ENCODE measurements at places on chromosomes 7 and 10.

- DNase-seq = no peak
These were observed 1.7 kb downstream of the CCDC172 start for GRCh38 chr10:116325987-116326386.

- DNase-seq = no peak
These were observed 28.2 kb upstream of the IL6 start for GRCh38 chr7:22698767-22699166.

DNA sequence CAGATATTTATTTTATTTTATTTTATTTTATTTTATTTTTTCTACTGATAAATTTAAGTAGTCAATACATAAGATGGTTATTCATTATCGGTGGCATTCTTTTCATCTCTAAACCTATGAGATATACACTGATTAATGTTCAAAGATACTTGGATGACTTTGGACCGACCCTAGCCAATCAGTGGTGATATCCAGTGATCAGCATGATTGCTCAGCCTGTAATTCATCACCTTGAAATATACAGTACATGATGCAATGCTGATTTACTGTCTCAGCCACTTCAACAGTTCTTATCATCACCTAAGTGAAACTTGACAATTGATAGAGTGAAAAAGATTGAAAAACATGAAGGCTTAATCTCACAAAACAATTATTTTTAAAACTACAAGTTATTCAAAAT, 1651.0 kb downstream of the REEP3 start:
- DNase-seq = no peak

DNA sequence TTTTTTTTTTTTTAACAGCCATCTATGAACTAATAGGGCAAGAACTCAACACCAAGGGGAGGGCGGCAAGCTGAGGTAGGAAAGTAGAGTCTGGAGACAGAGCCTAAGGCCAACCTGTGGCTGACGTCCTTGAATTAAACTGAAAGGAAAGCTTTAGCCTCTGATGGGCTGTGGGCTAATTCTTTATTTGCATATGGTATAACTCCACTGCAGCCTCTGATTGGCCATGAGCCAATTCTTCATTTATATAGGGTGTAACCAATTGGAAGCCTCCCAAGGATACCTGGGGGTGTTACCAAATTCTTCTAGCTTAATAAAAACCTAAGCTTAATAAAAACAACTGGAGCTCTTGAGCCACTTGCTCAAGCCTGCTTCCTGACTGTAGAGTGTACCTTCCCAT, 10.3 kb downstream of the TYW1 start:
- DNase-seq = no peak

DNA sequence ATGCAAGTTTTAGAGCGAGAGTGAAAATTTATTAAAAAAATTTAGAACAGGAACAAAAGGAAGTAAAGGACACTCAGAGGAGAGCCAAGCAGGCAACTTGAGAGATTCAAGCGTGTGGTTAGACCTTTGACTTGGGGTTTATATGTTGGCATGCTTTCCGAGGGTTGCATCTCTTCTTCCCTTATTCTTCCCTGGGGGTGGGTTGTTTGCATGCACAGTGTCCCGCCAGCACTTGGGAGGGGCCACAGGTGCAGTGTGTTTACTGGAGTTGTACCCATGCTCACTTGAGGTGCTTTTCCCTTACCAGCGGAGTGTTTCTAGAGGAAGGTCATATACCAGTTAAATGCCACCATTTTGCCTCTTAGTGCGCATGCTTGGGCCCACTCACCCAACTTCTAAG, 96.3 kb downstream of the CHN2 start:
- DNase-seq = no peak

GRCh38 chr10:32189400-32190084, 133.3 kb upstream of the KIF5B start:
- DNase-seq = no peak

DNA sequence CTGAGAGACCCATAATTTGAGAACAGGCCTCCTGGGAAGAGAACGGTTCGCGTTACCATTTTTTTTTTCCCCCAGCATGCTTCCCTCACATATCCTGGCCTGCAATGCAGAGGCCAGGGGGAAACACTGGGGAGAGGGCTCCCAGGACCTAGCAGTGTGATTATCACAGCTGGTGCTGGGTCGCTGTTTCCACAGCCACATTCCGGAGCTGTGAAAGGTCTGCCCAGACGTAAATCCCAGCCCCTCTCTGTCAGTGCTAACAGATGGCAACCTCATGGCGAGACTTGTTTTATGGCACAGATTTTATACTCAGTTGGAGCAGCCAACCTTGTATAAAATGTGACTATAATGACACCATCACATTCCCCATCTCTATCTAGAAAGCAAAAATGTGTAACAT, 150.5 kb downstream of the PLXDC2 start:
- DNase-seq = no peak
